ENCODE measurements at places on chromosomes 12 and 14.

- no peak for DNase-seq
Observed at GRCh38 chr14:89855961-89856656, 98.4 kb downstream of the EFCAB11 start.

GRCh38 chr12:78146365-78146772 is 315.7 kb downstream of the NAV3 start:
- peak; percentile 31 for DNase-seq

DNA sequence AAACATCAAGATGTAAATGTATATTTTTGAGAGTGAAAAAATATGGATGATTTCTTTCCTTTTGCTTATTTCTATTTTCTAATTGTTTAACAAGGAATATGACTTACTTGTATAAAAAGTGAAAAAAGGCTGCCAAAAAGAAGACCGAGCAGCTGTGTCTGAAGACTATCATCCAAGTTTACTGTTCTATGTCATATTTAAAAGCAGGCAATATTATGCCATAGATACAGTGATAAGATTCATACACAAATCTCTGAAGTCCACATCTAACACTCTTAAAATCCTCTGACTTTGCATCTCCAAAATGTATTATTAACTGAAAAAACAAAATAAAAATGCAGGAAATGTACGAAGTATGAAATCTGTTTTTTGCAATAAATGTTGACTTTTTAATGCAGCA is 109.1 kb downstream of the SEC23A start:
- DNase-seq, result no peak

GRCh38 chr14:104545942-104546501 is 33.5 kb upstream of the C14orf180 start:
- no peak for DNase-seq

DNA sequence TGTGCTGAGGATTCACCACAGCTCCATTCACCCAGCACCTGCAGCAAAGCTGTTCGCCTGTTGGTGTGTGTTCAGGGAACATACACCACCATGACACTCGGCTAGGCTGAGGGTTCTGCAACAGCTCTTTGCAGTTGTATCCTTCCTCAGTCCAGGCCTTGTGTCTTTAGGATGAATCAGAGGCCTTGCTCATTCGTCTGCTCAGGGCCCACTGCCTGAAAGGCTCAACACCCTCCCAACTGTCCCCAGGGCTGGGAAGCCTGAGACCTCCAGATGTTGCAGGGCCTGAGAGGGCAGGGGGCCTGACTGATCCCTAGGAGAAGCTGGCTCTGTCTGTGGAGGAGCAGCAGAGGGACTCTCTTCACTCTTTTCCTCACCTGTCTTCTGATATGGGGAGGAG is 11.2 kb downstream of the ZDHHC22 start:
- no peak for DNase-seq

- DNase-seq, result no peak
Observed at GRCh38 chr12:5051913-5052312, 8.2 kb downstream of the KCNA5 start.

- no peak for DNase-seq
Observed at GRCh38 chr14:55084401-55085059, 33.1 kb downstream of the MAPK1IP1L start.

- no peak for DNase-seq
Observed at GRCh38 chr12:31813305-31813704, 84.5 kb upstream of the AMN1 start.

DNA sequence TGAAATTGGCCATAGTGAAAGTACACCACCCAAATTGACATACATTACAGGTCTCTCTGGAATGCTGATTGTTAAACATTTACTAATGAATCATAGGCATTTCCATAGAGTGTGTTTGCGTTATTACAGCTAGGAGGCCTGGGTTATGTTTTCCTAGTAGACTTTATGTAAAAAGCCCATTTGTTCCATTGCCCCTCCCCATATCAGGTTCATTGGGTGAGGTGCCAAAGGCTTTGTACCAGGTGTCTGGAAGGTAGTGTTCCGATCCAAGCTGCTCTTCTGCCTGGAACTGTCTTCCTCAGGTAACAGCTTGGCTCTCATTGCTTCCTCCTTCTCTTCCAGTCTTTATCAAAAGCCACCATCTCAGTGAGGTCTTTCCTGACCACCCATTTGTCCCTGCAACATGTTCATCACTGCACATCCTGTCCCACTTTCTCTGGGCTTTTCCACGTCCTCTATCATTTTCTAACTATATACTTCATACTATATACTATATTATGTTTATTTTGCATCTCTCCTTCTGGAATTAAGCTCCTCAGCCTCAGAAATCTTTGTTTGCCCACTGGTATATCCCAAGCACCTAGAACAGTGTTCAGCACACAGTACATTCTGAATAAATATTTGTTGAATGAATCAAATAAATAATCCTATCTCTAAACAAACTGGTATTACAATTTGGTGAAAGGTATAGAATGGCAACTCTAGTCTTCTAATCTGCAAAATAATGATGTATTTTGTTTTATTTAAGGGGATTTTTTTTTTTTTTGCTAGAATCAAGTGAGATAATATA is 252.3 kb downstream of the KTN1 start:
- no peak for DNase-seq

GRCh38 chr14:33846100-33846824 is 104.6 kb downstream of the EGLN3 start:
- DNase-seq, result no peak

DNA sequence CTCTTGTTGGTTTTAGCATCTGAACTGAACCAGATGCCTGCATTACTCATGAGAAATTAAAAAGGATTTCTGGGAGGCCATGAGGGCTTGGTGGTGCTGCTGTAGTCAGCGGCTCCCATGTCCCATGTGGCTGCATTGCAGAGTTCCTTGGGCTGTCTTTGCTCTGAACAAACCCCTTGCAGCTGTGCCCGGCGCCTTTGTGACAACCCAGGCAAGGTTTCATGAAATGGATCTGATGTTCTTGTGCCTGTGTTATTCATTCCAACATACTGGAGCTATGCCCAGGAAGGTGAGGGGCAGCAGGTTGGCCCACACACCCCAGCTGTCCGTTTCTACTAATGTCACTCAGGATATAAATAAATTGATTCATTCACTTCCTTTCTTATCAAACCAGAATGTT is 40.8 kb downstream of the TGFB3 start:
- no peak for DNase-seq

GRCh38 chr12:113334786-113335539 is at the start of gene SLC8B1:
Gene SLC8B1 (minus strand): TSS chr12:113335109. CDS start chr12:113332878, 2,231 bp downstream.
- peak; percentile 34 for DNase-seq

DNA sequence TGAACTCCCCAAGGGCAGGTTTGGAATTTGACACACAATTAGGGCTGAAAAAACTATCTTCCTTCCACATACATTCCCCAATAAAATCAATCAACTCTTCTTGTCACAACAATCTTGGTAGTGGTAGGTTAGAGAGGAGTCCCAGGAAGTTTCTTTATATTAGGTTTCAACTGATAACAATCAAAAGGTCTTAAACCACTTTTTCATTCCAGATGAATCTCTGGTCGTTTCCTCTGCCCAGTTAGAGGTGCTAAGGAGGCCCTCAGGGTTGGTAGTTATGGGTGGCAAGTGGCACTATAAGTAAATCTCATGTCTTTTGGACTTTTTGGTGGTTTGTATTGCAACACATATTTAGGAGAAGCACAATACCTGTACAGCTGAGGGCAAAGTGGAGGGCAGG is 1.7 kb upstream of the SLC38A2 start:
- DNase-seq, result no peak

GRCh38 chr12:123910761-123911193 is 61.9 kb downstream of the CCDC92 start:
- no peak for DNase-seq

GRCh38 chr14:76093077-76093476 is 58.6 kb upstream of the GPATCH2L start:
- no peak for DNase-seq

GRCh38 chr12:62779488-62779887 is 155.5 kb downstream of the PPM1H start:
- DNase-seq, result no peak
